Mammary epithelial cell (primary cell): ENCODE measurements at places on chromosomes 12 and 14. TPM values are rescaled to one million over a fixed set of nuclear protein-coding genes. Genes with fewer than 3 reads are reported as not detected.

The HOXC5 gene
- 0.80 TPM for polyA plus RNA-seq

The STAC3 gene
- 0.35 TPM for polyA plus RNA-seq

The ABCD2 gene
- 0.05 TPM for polyA plus RNA-seq

The ART4 gene
- polyA plus RNA-seq = not detected

The FSCB gene
- polyA plus RNA-seq = not detected

The RASAL1 gene
- 0.10 TPM for polyA plus RNA-seq

The TSHR gene
- polyA plus RNA-seq = not detected

The MFAP5 gene
- polyA plus RNA-seq = 17.7 TPM

The ADAM21 gene
- 0.71 TPM for polyA plus RNA-seq

The SLC6A15 gene
- 12.0 TPM for polyA plus RNA-seq

The ALDH2 gene
- polyA plus RNA-seq = not detected

The FAM90A1 gene
- polyA plus RNA-seq = not detected

The PRKD1 gene
- polyA plus RNA-seq = 0.23 TPM

The RBM23 gene
- polyA plus RNA-seq = 52.0 TPM

The MYO1H gene
- polyA plus RNA-seq = not detected

The DHRS7 gene
- polyA plus RNA-seq = 69.0 TPM

The CD9 gene
- 775 TPM for polyA plus RNA-seq

The GPR162 gene
- polyA plus RNA-seq = 0.07 TPM

The PSME1 gene
- polyA plus RNA-seq = 83.9 TPM

The RD3L gene
- polyA plus RNA-seq = not detected

The TMPRSS12 gene
- polyA plus RNA-seq = not detected

The ALDH1L2 gene
- polyA plus RNA-seq = 19.6 TPM

The ZBTB42 gene
- polyA plus RNA-seq = 1.2 TPM

The GSC gene
- 0.05 TPM for polyA plus RNA-seq

The OR6C75 gene
- not detected for polyA plus RNA-seq

The CD4 gene
- polyA plus RNA-seq = 0.60 TPM

The AQP5 gene
- polyA plus RNA-seq = not detected

The BDKRB2 gene
- 18.1 TPM for polyA plus RNA-seq

The IRAK3 gene
- polyA plus RNA-seq = 0.10 TPM

The MYRFL gene
- 0.06 TPM for polyA plus RNA-seq

The OTUB2 gene
- polyA plus RNA-seq = 4.6 TPM

The RIN3 gene
- 2.4 TPM for polyA plus RNA-seq

The TPH2 gene
- polyA plus RNA-seq = not detected

The FOXN4 gene
- polyA plus RNA-seq = not detected

The MYO1A gene
- polyA plus RNA-seq = 0.03 TPM

The TAMALIN gene
- 0.10 TPM for polyA plus RNA-seq

The KRT72 gene
- polyA plus RNA-seq = not detected

The ZNF891 gene
- 0.20 TPM for polyA plus RNA-seq

The TOMM20L gene
- polyA plus RNA-seq = not detected

The PNP gene
- 256 TPM for polyA plus RNA-seq

The SLC38A1 gene
- polyA plus RNA-seq = 106 TPM

The PDZRN4 gene
- polyA plus RNA-seq = not detected

The GPR137C gene
- polyA plus RNA-seq = 0.27 TPM

The CD163L1 gene
- polyA plus RNA-seq = 0.14 TPM

The ERP29 gene
- polyA plus RNA-seq = 90.3 TPM

The ZNF605 gene
- polyA plus RNA-seq = 3.0 TPM

The P3H3 gene
- polyA plus RNA-seq = 1.3 TPM

The LRTM2 gene
- not detected for polyA plus RNA-seq

The PLEKHG7 gene
- not detected for polyA plus RNA-seq

The IL23A gene
- polyA plus RNA-seq = 1.1 TPM

The REM2 gene
- 0.09 TPM for polyA plus RNA-seq

The SMCO2 gene
- 0.07 TPM for polyA plus RNA-seq

The TTC9 gene
- 5.2 TPM for polyA plus RNA-seq

The KRT6C gene
- 23.6 TPM for polyA plus RNA-seq

The CCDC177 gene
- polyA plus RNA-seq = not detected

The RHNO1 gene
- 37.6 TPM for polyA plus RNA-seq

The SYCP3 gene
- not detected for polyA plus RNA-seq

The OR4E2 gene
- polyA plus RNA-seq = not detected

The SPTB gene
- 0.06 TPM for polyA plus RNA-seq

The RBMS2 gene
- 67.7 TPM for polyA plus RNA-seq
